ENCODE measurements at places on chromosomes 6 and 20. TPM values are rescaled to one million over a fixed set of nuclear protein-coding genes. Genes with fewer than 3 reads are reported as not detected.

GRCh38 chr6:101883505-101883904 is 490.0 kb downstream of the GRIK2 start:
- DNase-seq: no peak

DNA sequence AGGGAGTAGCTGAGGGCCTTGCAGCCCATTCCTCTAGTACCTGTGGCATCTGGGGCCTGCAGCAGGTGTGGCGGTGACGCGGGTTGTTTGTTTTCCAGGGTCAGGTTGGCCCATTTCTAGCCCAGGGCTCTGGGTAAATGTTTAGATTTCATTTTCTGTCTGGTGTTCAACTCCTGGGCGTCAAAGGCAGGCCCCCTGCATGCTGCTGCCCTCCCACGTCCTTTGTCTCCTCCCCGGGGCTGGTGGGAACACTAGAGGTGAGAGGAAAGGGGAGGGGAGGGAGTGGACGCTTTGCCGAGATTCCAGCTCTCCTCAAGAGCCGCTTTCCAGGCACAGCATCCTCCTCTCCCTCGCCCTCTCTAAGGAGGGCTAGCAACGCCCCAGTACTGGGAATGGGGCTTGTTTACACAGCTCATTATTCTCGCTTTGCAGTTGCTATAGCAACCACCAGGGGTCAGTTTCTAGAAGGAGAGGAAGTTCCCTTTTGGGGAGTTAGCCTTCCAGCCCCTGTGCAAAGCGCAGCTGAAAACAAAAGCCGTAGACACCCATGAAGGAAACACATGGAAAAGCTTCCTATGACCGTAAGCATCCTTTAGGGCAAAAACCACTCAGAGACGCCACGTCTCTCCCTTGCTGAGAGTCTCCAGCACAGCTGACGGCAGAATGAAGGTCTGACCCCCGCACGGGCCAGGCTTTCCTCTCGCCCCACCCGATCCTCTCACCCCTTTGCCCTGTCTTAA is 170.6 kb downstream of the LY86 start:
- DNase-seq: peak; percentile 31

DNA sequence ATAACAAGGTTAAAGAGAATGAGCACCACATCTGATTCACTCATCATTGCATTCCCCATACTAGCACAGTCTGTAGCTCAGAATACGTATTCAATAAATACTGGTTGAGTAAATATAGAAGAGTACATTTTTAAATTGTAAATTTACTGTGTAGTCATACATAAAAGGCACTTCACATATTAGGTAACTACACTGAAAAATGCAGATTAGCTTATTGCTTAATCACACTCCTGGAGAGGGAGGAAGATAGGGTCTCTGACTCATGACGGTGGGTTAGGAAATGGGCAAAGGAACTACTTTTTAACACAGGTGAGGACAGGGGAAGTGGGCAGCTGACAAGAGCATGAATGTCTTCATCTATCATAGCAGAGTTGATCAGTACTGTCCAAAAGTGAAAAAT is 133.2 kb downstream of the TBC1D32 start:
- no peak for DNase-seq

DNA sequence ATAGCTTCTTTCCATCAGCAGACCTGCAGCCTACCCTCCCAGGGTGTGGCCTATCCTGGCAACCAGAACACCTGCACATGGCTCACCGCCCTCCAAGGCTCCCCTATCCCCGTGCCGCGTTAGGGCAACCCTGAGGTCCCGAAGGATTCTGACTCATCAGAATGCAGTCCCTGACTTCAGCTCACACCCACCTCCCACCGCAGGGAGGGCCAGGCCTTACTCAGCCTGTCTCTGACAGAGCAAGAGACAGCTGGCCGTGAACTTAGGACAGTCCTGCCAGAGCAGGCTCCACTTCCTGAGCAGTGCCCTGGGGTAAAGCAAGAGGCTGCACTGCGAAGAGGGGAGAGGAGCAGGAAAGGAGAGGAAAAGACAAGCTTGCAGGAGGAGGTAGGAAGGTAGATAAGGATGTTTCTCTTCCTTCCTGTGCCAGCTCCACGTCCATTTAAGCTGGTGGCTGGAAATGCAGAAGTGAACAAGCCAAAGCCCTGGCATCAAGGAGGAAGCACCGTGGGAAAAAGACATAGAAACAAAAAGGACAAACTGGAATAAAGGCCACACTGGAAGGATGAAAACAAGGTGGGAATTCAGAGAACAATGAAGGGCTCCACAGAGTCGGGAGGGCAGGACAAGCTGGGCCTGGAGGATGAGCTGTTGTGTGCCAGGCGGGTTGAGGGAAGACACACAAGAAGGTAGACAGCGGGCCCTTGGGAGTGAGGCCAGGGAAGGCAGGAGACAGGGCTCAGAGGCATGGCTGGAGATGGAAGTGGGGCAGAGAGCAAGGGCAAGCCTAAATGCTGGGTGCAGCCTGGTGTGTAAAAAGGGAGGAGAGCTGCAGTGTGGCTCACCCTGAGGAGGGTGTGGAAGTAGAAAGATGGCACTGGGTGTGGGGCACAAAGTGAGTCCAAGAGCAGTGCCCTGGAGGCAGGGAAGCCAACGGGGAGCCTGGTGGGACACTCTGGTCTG is 102.7 kb downstream of the SLC23A2 start:
- DNase-seq: no peak

DNA sequence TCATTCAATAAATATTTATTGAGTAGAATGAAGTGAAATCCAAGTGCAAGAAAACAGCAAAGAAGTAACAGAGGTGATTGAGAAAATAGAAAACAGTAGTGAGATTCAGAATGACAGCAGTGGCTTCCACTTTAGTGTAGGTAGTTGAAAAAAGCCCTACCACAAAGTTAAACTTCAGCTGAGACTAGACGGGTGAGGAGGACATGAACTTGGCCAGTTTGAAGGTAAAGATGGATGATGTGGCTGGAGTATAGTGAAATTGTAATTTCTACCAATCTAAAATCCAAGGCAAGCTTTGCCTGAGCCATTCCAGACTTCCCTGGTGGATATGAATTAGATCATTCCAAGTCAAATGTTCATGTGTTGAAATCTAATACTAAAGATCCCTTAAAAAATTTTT is 32.6 kb upstream of the AHI1 start:
- DNase-seq: no peak

The OXT gene
- total RNA-seq: not detected

The MUC21 gene
- total RNA-seq: not detected

DNA sequence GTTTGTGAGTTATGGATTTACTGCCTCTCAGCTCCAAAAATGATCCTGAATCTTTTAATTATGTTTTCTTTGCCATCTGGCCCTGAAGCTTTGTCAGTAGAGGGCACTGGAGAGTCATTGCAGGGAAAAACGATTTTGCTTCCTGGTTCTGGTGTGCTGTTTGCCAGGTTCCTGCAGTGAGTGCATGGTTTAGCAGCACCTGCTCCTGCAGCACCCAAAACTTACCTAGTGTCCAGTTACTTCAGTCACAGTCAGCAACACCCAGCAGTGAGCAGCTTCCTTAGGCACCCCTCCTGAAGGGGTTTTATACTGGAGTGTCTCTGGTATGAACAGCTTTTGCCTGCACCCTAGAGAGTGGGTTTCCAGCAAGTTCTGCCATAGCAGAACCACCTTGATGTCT is 6.0 kb upstream of the TRIM26 start:
- DNase-seq: peak; percentile 91

The VSTM2L gene
- 27.7 TPM for total RNA-seq

All from G401 (cell line).